ENCODE measurements at places on chromosomes 7 and 10.

- no peak for DNase-seq
Observed at GRCh38 chr7:30935569-30935877, 23.9 kb downstream of the AQP1 start.

GRCh38 chr7:57769958-57770357 lies 320.0 kb downstream of the ZNF716 start:
- no peak for DNase-seq

- DNase-seq, result no peak
Observed at GRCh38 chr7:157850481-157851444, 514.0 kb downstream of the DNAJB6 start.

GRCh38 chr10:105840288-105840770 lies 1199.2 kb downstream of the SORCS3 start:
- no peak for DNase-seq

Data from activated CD8-positive, alpha-beta memory T cell treated with anti-CD3 and anti-CD28 coated beads for 48 hours (primary cell).